NCI-H1417 treated with DMSO at 0.1 percent for 48 hours (cell line): ENCODE measurements at places on chromosomes 2 and 18.

DNA sequence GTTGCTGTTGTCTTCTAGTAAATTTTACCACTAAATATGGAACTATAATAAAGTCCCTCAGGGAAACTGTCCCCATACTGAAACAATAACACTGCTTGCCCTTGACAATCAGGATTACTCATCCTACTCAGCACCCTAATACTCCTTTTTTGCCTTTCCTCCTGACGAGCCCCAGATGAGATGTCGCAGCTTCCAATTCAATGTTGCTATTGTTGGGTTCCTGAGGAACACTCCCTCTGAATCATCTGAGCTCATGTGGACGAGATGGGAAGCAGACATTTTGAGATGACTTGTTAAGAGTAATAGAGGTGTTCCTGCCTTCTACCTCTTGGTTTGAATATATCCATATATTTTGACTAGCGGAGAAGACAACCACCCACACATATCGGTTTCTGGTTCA is 187.8 kb upstream of the FAM98A start:
- DNase-seq: no peak

DNA sequence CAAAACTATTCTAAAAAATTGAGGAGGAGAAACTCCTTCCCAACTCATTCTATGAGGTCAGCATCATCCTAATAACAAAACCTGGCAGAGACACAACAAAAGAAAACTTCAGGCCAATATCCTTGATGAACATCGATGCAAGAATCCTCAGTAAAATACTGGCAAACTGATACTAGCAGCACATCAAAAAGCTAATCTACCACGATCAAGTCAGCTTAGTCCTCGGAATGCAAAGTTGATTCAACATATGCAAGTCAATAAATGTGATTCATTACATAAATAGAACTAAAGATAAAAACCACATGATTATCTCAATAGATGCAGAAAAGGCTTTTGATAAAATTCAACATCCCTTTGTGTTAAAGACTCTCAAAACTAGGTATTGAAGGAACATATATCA is 63.1 kb downstream of the EHBP1 start:
- DNase-seq: no peak

GRCh38 chr2:59538398-59538911 is 1015.0 kb downstream of the BCL11A start:
- no peak for DNase-seq

DNA sequence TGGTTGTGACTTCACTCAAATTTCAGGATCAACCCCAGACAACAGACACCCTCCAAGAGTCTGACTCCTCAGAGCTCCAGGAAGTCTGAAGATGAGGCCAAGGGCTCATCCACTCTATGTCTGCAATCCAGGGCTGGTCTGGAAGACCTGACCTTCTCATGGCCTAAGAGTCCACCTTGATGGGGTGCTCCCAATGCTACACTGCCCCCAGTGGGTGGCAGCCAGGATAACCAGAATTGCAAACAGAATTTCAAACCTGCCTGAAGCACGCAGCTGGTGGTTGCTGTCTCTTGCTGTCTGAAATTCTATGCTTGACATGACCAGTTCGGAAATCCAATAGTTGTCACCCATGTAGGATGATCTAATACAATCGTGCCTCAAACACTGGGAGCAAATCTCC is 96.0 kb downstream of the UXS1 start:
- no peak for DNase-seq

- no peak for DNase-seq
These were observed 17.0 kb downstream of the THNSL2 start for GRCh38 chr2:88187038-88187676.

DNA sequence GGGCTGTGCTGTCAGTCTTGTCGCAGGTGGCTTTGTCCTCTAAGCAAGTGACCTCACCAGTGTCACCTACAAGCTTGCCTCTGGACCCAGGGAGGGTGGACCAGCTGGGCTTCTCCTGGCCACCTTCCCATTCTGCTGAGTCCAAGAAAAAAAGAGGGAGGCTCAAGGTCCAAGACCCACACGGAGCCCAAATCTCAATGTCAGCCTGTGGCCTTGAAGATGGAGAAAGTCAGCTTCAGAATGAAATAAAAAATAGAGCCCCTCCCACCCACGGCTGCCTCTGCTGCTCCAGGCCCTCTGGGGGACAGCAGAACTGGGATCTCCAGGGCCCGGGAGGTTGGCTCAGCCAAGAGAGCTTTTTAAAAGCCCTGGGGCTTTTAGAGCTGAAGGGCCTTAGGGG is 145.9 kb downstream of the TNS1 start:
- DNase-seq: no peak

GRCh38 chr2:134078354-134078753 is 175.5 kb upstream of the MGAT5 start:
- DNase-seq: no peak

- DNase-seq: no peak
These were observed 92.5 kb upstream of the CXCR4 start for GRCh38 chr2:136210455-136210805.
